ENCODE measurements at places on chromosomes 6 and 20. TPM values are rescaled to one million over a fixed set of nuclear protein-coding genes. Genes with fewer than 3 reads are reported as not detected.

Gene HLA-DMB
- 6.3 TPM for total RNA-seq

Gene HLA-DQB1
- total RNA-seq = 7.8 TPM

Gene FOXA2
- not detected for total RNA-seq

Gene MBOAT1
- total RNA-seq = 8.9 TPM

Gene KCNQ2
- total RNA-seq = 1.6 TPM

Gene FOXQ1
- not detected for total RNA-seq

Gene HEY2
- total RNA-seq = 7.3 TPM

Gene GPSM3
- 1.6 TPM for total RNA-seq

Gene ME1
- total RNA-seq = 2.6 TPM

Gene ELOVL4
- total RNA-seq = 2.1 TPM

Gene C6orf141
- total RNA-seq = 2.1 TPM

Gene ZNF831
- total RNA-seq = under 0.01 TPM

Gene NOX3
- not detected for total RNA-seq

Gene ULBP3
- 1.0 TPM for total RNA-seq

Gene OR12D3
- total RNA-seq = not detected

Gene MROH8
- total RNA-seq = 1.0 TPM

Gene TMEM74B
- 1.6 TPM for total RNA-seq

Gene MAPK14
- 38.1 TPM for total RNA-seq

Gene MTRF1L
- total RNA-seq = 6.3 TPM

Gene ZC3H12D
- 1.0 TPM for total RNA-seq

Gene LGSN
- total RNA-seq = not detected

Gene PARD6B
- total RNA-seq = 0.52 TPM

Measured in skeletal muscle tissue (tissue), 5 donors.